ENCODE measurements at places on chromosomes 3 and 15. TPM values are rescaled to one million over a fixed set of nuclear protein-coding genes. Genes with fewer than 3 reads are reported as not detected.
A peak's percentile ranks its signal among the peaks of the same experiment; 100 is the strongest.

DNA sequence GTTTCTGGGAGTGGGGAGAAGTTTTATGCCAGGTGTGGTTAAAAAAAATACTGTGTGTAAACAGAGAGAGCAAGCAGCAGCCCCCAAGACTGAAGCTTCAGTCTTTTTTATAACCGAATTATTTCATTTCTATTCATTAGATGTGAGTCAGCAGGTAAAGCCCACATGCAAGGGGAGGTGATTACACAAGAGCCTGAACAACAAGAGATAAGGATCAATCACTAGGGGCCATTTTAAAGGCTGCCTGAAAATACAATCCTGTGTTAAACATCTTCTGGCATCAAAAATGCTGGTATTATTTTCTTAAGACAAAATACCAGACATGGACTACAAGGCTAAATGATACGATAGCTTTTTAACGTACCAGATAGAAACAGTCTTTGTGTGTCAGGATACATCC lies 217.3 kb downstream of the SUCLG2 start:
- no peak overlapping the region for H3K27ac ChIP-seq
- H3K36me3 ChIP-seq = peaks cover 6% of the 10 kb centered on the region
- H3K27me3 ChIP-seq = no peaks in the 10 kb centered on the region
- peaks cover 5% of the 10 kb centered on the region for H3K4me1 ChIP-seq

- DNase-seq = no peak
- no peaks in the 10 kb centered on the region for H3K4me1 ChIP-seq
- no peaks in the 10 kb centered on the region for H3K36me3 ChIP-seq
- no peak overlapping the region for H3K4me3 ChIP-seq
- H3K27ac ChIP-seq = no peak overlapping the region
These were observed 659.3 kb downstream of the NAALADL2 start for GRCh38 chr3:175518459-175518858.

DNA sequence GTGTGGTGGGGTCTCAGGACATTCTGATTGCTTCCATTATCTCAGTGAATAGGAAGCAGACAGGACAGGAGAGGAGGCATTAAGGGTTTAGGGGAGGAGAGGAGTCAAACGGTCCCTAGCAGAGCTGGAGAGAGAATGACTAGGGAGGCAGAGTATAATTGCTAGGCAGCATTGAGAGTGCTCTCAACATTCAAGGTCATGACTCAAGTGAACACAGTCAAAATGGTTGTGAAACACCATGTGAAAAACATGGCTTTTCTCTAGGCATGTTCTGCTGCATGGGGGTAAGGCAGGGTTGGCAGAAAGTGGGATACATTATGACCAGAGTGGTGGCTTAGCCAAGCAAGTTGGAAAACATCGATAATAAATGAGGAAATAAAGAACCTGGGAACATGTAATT lies 19.5 kb upstream of the HRH1 start:
- no peaks in the 10 kb centered on the region for H3K36me3 ChIP-seq
- H3K27ac ChIP-seq = no peak overlapping the region
- H3K4me1 ChIP-seq = no peaks in the 10 kb centered on the region
- no peaks in the 10 kb centered on the region for H3K27me3 ChIP-seq
- no peak for DNase-seq
- no peak overlapping the region for H3K4me3 ChIP-seq

DNA sequence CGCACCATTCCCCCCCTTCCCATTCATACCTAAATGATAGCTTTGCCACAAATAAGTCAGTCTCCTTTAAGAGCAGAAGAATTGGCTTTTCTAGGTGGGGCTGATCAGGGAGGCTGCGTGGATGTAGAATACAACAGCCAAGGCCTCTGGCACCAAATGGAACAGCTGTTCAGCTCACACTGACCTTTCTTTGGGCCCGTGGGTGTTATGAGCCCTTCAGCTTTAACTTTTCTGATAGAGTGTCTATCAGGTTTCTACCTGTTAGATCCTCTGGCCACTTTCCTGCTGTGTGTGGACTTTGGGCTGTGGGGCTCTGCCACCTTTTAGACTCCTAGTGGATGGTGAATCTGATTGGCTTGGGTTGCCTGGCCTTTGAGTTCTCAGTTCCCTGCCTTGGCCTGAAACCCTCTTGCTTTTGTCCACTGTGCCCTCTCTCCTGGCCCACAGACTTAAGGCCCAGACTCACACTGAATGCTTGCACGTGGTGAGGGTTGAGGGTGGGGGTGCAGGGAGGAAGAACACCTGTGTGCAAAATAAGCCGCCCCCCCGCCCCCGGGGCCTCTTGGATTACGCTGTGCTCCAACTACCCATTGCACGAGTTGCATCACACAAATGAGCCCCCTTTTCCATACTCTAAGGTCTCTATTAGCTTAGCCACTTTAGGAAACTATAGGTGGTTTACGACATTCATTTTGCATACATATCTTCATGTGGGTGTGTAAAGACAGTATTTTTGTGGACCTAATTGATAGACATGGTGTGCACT lies 1.3 kb upstream of the RFX7 start:
- no peak for DNase-seq
- peak overlapping the region; percentile 94 for H3K27ac ChIP-seq
- H3K27me3 ChIP-seq = peaks cover 3% of the 10 kb centered on the region
- peak overlapping the region; percentile 90 for H3K4me3 ChIP-seq

GRCh38 chr3:128701342-128702212 lies 24.4 kb upstream of the RAB7A start:
- peaks cover 3% of the 10 kb centered on the region for H3K36me3 ChIP-seq
- peaks cover 2% of the 10 kb centered on the region for H3K4me1 ChIP-seq
- no peak for DNase-seq
- H3K4me3 ChIP-seq = no peak overlapping the region

Gene MESD
- total RNA-seq = 14.4 TPM

Gene SEMA3B
- total RNA-seq = 1.7 TPM

Gene STARD5
- 4.6 TPM for total RNA-seq
